Activated CD4-positive, alpha-beta T cell treated with anti-CD3 and anti-CD28 coated beads for 48 hours (primary cell): ENCODE measurements at places on chromosomes 5 and 9.

- no peak for DNase-seq
Observed at GRCh38 chr9:97918611-97919010, 3.7 kb downstream of the TRMO start.

DNA sequence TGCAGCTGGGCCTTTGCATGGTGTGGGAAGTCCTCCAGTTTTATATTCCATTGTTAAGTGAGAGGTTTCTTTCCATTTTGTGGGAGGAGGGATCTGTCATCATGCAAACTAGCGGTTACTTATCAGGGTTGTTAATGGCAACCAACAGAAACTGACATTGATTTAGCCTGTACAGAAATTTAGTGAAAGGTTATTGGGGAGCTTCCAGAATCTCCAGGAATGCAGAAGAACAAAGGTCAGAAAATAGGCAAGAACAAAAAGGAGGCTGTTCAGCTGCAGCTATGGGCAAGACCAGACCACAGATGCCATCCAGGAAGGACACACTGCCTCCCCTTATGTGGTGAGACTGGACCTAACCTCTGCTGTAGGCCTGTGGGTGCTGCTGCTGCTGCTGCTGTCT, 395.8 kb downstream of the KDM4C start:
- no peak for DNase-seq

- no peak for DNase-seq
Observed at GRCh38 chr5:169697976-169698375, 60.9 kb downstream of the DOCK2 start.

DNA sequence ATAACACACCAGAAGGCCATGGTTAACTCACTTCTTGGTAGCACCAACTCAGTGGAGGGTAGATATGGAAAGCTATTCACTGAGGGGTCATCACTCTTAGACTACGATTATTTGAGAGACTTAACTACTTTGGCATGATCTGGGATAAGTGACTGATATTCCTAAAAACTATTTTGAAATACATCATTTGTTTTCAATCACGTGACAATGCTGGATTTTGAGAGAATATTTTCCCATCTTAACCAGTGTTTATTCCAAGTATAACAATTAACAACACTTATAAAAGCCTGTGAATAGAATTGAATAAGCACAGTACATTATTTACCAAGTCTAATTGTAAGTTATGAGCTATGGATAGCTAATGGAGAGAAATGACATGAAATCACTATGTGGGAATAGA, 22.4 kb upstream of the CYLC2 start:
- no peak for DNase-seq

DNA sequence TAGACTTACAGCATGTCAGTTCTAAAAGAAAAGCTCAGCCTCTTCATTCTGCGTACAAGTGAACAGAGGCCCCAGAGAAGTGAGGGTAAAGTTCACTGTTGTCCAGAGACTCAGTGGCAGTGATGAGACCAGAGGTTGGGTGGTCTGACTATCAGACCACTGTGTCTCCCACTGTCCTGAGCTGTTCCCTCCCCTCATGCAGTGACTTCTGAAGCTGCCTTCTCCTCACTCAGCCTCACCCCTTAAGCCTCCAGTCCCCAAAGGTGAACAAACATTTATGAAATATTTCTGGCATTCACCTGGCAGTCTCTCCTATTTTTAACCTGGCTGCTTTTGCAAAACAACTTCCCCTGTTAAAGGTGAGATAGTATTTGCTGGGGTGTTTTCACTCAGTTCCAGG, 54.7 kb downstream of the ABLIM3 start:
- DNase-seq: no peak

GRCh38 chr5:22709743-22710142, 143.4 kb downstream of the CDH12 start:
- DNase-seq: no peak

DNA sequence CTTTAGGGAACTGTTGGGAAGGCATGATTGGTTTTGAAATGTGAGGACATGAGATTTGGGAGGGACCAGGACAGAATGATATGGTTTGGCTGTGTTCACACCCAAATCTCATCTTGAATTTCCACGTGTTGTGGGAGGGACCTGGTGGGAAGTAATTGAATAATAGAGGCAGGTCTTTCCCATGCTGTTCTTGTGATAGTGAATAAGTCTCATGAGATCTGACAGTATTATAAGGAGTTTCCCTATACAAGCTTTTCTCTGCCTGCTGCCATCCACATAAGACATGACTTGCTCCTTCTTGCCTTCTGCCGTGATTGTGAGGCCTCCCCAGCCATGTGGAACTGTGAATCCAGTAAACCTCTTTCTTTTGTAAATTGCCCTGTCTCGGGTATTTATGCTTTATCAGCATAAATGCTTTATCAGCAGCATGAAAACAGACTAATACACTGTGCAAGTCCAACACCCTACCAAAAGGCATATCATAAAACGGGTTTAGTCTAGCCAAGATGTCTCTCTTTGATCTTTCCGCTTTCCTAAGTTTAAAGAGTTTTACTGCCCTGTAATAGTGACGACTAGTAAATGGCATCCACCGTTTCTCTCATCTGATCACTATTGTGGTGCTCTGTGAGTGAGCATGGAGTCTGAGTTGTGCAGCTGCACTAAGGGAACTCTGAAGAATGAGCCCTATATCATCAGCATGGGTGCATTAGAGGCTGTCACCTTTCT, 12.9 kb upstream of the ZNF782 start:
- DNase-seq: no peak

DNA sequence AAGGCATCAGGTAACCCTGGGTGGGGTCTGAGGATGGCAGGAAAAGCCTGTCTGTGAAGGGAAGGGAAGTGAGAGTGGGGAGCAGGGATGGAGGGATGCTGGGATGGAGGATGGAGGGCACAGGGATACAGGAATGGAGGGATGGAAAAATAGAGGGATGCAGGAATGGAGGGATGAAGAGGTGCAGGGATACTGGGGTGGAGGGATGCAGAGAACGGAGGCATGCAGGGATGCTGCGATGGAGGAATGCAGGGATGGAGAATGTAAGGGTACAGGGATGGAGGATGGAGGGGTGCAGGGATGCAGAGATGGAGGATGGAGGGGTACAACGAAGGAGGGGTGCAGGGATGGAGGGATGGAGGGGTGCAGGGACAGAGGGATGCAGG, 9.1 kb downstream of the PTGES2 start:
- DNase-seq: no peak

DNA sequence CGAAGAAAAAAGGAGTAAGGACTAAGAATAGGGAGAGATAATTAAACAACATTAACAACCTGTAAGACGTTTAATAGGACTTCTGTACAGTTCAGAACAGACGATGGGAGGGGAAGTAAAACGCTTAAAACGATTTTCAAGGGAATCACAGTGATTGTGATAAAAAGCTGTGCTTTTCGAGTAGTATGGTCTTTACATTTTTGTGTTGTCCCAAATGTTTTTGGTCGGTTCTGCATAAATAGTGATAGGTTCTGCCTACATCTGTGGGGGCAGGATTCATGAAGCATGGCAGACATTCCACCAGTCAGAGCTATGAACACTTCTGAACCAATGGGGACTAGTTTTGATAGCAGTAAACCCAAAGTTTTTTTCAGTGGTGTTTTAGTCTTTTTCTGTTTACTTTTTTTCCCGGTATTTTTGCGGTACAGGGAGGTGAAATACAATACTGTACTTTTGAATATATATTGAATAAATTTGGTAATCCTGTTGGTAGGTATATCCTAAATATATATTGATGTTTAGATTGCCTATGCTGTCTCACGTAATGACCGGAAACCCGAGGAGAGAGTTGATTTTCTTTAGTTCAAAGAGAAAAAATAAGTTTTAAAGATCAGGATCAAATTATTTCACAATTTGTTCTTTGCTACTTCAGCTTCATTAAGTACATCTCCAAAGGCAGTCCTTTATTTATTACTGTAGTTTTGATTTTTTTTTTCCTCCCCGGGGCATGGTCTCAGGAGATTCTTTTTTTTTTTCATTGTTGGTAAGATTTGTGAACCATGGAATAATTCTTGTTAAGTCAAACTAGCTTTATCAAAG, 1.3 kb downstream of the ERBIN start:
- DNase-seq: peak; percentile 25

GRCh38 chr9:93057703-93058354, 672 bp upstream of the SUSD3 start:
- no peak for DNase-seq

- DNase-seq: no peak
Observed at GRCh38 chr5:90843443-90843842, 284.8 kb downstream of the ADGRV1 start.

GRCh38 chr9:128456613-128457061, 831 bp downstream of the ODF2 start:
- peak; percentile 75 for DNase-seq

GRCh38 chr5:64644831-64645230, 45.5 kb upstream of the SHISAL2B start:
- no peak for DNase-seq

DNA sequence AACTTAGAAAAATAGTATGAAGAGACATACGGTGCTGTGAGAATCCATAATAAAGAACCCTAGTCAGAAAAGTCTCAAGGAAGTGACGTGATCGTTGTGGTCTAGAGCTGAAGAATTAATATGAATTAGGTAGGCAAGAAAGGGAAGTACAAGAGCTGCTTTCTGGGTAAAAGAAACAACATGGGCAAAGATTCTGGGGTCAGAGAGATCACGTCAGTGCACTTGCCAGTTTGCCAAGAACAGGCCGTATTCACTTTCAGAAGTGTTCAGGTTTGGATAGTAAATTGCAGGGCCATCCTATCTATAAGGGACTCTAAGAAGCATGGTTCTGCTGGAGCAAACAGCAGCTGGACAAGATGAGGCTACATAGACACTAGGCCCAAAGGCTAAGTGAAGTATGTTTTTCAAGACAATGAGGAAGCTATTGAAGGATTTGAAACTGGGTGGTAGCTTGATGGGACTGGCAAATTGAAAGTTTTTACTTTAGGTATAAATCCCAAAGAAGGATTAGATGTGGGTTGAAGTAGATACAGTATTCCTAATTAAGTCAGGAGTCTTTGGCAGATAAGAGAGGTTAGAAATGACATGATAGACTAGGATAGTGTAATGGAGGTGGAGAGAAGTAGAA, 4.8 kb upstream of the CHD1 start:
- DNase-seq: no peak

- no peak for DNase-seq
Observed at GRCh38 chr5:65588694-65589093, 25.6 kb downstream of the PPWD1 start.

DNA sequence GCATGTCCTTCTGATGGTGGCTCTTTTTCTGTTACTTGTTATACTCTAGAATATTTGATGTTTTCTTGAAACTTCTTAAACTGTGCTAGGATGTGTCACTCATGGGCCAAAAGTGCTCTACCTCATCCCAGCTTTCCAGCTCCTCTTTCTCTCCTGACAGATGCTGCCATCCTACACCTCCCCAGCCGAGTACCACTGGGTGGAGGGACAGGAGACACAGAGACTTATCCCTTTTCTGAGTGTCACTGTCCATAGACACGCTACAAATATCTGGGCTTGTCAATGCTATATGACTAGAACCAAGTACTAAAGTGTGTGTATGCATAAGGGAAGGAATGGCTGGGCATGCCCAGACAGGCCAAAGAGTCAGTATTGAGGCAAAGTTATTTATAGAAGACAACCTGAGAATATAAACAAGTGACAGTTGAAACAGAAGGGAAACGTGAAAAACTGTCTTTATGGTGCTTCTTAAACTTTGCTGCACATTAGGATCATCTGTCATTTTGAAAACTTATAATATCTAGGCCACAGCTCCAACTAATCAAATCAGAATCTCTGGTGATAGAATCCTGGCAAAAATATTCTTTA, 188.0 kb downstream of the CARTPT start:
- no peak for DNase-seq

GRCh38 chr9:82588301-82589180, 474.4 kb downstream of the RASEF start:
- DNase-seq: no peak

- DNase-seq: no peak
Observed at GRCh38 chr9:11269036-11269435, 656.2 kb upstream of the PTPRD start.

- no peak for DNase-seq
Observed at GRCh38 chr5:119382169-119382568, 26.4 kb downstream of the TNFAIP8 start.

DNA sequence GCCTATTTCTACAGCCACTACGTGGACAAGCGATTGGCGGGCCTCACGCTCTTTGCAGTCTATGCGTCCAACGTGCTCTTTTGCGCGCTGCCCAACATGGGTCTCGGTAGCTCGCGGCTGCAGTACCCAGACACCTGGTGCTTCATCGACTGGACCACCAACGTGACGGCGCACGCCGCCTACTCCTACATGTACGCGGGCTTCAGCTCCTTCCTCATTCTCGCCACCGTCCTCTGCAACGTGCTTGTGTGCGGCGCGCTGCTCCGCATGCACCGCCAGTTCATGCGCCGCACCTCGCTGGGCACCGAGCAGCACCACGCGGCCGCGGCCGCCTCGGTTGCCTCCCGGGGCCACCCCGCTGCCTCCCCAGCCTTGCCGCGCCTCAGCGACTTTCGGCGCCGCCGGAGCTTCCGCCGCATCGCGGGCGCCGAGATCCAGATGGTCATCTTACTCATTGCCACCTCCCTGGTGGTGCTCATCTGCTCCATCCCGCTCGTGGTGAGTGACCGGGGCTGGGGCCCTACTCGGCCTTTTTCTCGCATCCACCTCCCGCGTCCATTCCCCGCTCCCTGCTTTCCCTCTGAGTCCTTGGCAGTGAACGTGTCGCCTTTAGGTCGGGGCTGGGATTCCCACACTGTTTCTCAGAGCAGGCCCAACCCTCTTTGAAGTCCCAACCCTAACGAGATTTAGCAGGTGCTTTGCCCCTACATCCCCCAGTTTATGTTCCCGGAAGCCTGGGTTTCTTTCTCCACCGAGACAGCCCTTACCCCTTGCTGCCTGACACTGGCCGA, 1.8 kb downstream of the PTGER4 start:
- DNase-seq: peak; percentile 56

- no peak for DNase-seq
Observed at GRCh38 chr5:137073189-137073588, 425.9 kb downstream of the SPOCK1 start.

- DNase-seq: no peak
Observed at GRCh38 chr5:67381236-67381880, 184.8 kb upstream of the CD180 start.

DNA sequence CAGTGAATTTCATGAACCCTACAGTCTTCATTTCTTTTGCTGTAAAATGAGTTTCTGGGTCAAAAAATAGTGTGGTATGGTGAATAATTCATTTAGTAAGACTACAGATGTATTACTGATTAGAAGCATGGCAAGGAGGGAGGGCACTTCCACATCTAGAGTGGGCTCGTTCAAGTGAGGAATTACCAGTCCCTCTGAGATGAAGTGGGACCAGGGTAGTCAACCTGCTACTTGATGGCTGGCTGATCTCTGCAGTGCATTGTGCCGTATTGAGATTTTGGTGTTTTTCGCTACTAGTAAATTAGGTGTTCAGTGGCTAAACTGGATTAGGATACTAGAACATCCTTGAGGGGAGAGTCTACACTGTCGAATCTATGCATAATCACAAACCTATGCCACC, 10.8 kb downstream of the CDC37L1 start:
- DNase-seq: no peak
